T-helper 22 cell (primary cell): ENCODE measurements at places on chromosomes 5 and 9.

- DNase-seq, result no peak
These were observed 182.0 kb downstream of the EBF1 start for GRCh38 chr5:158917731-158918130.

- peak; percentile 89 for DNase-seq
These were observed at the start of gene SAP30L for GRCh38 chr5:154445422-154446194. TSS of gene SAP30L (plus strand) at chr5:154445997. CDS start at chr5:154446605, 608 bp downstream.

DNA sequence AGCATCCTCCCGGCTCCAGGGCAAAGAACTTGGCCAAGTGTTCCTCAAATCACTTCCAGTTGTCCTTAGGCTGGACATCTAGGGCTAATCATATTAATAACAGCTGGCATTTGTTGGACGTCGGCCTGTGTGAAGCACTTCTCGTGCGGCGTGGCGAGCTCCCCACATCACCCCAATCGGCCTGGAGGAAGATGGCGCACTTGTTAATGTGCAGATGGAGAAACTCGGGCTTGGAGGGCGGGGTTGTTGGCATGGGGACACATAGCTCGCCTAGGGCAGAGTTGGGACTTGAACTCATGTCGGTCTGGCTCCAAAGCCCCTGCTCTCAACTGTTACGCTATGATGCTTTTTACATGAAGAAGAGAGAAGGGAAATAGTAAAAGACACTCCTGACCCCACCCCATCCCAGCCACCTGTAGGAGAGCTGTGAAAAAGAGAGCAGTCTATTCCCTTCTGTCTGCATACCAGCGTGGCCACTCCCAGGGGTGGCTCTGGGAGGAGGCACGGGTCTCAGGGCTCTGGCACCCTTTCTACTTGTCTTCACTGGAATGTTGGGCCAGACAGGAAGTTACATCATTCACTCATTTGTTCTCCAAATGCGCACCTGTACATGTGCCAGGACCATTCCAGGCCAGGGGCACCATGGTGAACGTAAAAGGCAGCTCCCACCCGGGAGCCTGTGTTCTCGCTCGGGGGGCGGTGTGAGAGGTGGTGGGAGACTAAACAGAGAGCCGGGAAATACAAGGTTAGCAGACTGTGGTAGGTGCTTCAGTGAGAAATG lies 12.8 kb upstream of the NUP214 start:
- no peak for DNase-seq

DNA sequence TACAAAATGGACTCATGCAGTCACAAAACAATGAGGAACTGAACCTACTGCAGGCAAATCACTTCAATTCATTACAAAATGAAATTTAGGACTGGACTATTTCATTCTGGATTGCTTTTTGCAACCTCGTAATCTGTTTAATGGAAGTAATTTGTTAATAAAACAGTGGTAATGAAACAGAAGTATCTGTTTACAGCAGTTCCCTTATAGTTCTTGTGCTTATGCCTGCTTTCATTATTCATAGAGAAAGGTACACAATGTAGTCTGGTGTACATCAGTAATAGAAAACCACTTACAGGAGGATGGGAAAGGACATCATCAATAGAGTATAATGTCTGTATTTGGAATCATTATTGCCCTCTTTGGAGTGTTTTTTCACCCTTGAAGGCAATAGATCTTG lies 389.2 kb upstream of the NUDT12 start:
- DNase-seq, result no peak

DNA sequence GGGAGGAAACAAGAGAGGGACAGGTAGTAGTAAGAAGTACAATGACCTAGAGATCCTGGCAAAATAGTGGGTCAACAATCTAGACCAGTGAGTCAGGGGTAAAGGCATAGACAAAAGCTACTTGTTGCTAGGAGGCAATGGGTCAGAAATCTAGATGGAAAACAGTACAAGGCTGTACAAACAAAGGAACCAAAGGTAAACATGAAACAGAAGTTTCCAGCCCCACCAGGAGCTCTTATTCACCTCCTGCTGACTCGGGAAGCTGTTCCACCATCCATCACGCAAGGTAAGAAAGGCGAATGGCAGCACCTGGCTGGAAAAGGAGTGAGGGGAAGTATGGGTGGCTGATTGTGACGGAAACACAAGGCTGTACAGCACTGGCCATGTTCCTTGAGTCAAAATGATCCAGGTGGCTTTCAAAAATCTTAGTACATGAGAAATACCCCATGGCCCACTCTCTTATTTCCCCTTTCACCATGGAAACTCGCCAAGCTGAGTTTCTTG lies 70.5 kb upstream of the RAI14 start:
- DNase-seq, result no peak

DNA sequence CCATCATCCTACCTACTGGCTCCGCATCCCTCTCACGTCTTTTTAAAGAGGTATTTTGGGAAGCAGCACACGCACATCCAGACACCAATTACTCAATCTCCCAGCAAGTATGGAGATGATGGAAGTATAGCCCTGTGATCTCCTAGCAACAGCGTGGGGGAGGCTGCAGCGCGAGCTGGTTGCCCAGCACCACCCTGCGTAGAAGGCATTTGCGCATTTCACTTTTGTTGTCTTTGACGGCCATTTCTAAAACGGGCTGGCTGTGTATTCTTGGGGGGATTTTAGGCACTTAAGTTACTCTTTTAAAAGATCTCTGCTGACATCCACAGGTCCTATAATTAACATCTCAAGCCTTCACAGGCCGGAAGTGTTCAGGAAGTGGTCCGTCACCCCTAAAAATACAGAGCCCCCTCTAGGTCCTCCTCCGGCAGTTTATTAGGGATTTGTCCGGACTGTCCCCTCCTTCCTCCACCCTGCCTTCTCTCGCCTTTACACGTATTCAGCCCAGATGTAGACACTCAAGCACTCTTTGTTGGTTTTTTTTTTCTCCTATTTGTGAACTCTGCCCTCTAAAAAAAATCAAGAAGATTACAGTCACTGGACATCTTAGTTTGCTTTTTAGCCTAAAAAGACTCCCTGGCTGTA lies 371.4 kb downstream of the NTRK2 start:
- DNase-seq, result no peak

- DNase-seq, result no peak
These were observed 3.5 kb downstream of the HDHD3 start for GRCh38 chr9:113373256-113373655.

DNA sequence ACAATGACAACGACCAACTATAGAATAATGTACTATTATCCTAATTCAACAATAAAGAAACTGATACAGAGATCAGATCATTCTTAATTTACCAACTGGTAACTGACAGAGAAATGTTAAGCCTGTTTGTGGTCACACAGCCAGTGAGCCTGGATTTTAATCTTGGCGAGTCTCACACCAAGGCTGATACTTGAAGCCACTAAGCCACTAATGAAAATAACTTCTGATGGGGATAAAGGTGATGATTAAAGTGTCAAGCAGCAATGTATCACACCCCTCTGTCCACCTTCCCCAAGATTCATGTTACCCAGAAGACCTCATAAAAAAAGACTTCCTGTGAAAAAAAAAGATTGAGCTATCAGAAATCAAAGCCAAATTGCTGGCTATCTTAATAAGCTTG lies 350.5 kb downstream of the SPOCK1 start:
- DNase-seq, result no peak

DNA sequence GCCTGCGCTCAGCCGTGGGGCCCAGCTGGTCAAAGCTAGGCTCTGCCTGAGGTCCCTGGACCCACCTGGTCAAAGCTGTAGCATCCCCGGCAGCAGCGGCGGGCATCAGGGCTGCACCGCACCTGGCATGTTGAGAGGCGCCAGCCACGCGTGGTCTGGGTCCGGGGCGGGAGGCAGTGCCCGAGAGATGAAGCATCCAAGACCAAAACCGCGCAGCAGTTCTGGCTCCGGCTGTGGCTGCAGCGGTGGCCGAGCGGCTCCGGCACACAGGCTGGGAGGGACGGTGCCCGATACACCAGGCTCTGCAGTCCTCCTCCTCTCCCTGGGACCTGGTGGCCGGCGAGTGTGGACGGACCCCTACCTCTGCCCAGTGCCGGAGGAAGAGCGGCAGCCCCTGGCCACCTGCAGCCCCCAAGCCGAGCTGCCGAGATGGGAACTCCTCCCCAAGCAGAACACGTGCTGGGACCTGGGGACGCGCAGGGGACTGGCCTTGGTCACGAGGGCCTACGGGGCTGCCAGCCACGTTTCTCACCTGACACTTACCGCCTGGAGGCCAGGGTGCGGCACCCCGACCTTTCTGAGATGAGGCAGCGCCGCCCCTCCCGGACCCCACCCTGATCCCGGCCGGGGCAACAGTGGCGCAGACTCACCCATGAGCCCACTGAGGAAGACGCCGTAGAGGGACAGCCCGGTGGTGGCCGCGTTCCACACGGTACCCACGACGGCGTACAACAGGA lies 33.0 kb downstream of the SLC9A3 start:
- no peak for DNase-seq

DNA sequence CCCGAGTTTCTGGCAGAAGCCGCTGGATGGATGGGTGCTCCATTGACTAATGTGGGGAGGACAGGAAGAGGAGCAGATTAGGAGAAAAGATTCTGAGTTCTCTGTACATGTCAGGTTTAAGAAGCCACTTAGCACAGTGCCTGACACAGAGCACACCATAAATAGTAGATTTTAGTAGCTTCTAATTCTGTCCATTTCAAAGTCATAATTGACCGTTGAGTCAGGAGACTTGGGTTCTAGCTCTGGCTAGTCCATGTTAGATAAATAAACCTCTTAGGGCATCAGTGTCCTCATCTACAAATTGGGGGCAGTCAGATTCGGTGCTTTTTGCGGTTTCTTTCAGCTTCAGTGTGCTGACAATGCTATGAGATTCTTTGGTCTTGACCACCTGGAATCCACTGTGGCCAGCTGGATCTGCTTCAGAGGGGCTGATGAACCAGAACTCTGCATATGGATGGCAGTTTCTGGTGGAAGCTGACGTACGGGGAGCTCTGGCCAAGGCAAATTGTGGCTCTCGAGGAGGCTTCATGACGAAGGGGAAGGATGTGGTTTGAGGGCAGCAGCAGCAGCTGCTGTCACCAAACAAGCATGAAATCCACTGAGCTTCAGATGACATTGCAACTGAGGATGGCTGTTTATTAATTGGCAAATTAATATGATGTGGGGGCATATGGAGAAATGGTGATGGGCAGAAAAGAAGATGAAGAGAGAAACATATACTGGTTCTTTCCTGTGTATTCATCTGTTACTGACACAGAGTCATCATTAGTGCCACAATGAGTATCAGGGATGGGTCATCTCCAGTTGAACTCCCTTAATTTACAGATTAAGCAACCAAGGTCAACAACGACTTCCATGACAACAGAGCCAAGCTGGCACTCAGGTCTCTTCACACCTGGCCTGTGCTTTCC lies 134.4 kb downstream of the AOPEP start:
- DNase-seq, result peak; percentile 61

- no peak for DNase-seq
These were observed 57.5 kb downstream of the PJA2 start for GRCh38 chr5:109351988-109352864.

DNA sequence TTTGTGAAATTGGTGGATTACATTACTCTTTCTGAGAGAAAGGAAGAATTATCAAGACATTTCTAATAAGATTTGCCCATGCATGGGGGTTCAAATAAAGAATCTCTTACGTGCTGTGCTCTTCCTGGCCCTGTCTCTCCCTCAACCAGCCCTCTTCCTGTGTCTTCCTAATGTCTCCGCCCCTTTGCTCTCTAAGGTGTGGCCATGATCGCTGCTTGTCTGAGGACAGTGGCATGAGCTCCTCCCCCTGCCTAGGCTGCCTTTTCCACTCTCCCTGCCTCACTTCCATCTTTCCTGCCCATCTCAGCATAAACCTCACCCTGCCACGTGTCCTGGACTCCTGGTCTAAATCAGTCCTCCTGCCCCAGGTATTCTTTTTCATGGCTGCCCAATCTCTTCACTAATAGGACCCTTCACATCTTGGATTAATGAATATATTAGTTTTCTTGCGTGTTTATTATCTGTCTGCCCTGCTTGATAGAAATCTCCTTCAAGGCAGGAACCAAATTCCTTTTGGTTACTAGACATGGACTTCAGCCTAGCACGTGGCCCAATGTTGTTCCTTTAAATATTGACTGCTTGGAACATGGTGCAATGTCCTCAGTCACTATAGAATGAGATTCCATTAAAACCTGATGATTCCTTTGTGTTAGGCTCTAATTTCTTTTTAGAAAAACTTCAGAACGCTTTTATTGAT lies 122.3 kb downstream of the MTRR start:
- no peak for DNase-seq

GRCh38 chr9:26723486-26723885 lies 169.1 kb downstream of the CAAP1 start:
- DNase-seq, result no peak

DNA sequence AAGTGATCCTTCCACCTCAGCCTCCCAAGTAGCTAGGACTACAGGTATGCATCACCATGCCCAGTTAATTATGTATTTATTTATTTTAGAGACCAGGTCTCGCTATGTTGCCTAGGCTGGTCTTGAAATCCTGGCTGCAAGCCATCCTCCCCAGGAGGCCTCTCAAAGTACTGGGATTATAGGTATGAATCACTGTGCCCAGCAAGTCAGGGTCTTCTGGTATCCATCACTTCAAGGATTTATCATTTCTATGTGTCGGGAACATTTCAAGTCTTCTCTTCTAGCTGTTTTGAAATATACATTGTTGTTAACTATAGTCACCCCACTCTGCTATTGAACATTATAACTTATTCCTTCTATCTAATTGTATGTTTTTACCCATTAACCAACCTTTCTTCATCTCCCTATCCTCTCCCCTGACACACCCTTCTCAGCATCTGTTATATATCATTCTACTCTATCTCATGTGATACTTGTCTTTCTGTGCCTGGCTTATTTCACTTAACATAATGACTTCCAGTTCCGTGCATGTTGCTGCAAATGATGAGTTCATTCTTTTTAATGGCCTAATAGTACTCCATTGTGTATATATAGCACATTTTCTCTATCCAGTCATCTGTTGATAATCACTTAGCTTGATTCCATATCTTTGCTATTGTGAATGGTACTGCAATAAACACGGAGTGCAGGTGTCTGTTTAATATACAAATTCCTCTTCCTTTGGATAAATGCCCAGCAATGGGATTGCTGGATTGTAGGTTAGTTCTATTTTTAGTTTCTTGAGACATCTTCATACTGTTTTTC lies 26.4 kb downstream of the UTP15 start:
- DNase-seq, result no peak

DNA sequence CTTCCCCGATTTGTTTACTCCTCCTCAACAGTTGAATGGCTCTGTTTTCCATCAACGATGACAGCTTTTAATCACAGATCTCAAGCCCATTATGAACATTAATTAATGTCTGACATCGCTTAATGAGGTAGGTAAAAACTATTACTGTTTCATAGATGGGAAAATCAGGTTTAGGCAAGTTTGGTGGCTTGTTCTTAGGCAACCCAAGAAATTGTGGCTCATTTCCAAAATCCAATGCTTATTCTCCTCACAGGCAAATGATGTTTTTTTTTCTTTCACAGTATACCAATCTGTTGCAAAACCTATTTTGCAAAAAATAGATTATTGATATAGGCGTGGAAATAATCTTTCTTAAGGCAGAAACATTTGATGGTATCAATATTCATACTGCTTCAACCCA lies 70.8 kb upstream of the CHD1 start:
- no peak for DNase-seq
